ENCODE measurements at places on chromosomes 6 and 20.
A peak's percentile ranks its signal among the peaks of the same experiment; 100 is the strongest.

DNA sequence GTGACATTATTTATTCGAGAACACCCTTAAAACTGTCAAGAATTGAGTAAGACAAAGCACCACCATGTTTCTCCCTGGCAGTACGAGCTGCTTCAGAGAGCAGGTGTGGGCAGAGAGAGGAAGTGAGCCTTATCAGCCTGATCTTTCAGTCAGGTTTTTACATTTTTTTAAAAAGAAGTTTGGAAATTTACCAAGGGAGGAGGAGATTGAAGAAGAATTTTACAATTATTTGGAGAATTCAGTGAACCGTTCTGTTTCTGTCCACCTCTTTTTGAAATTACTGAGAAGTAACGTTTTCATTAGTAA lies 75.5 kb downstream of the ZDHHC14 start:
- no peak for DNase-seq

- DNase-seq, result no peak
These were observed 175.0 kb downstream of the CARMIL1 start for GRCh38 chr6:25454136-25454535.

DNA sequence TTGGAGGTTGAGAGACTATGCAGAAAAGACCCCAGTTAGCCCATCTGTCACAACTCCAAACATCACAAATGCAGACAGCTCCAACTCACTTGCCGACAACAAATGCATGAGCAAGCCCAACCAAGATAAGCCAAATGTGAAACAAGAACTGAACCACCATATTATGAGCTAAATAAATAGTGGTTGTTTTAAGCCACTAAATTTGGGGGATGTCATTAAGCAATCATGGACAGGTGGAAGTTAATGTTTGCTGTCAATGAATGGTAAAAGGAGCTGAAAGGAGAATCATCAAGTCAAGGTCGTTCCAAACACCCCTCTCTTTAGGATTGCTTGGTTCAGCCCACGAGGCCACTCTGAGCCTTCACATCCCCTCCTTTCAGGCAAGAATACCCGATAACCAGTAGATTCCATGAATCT lies 71.2 kb upstream of the PLCB4 start:
- DNase-seq, result peak; percentile 13

DNA sequence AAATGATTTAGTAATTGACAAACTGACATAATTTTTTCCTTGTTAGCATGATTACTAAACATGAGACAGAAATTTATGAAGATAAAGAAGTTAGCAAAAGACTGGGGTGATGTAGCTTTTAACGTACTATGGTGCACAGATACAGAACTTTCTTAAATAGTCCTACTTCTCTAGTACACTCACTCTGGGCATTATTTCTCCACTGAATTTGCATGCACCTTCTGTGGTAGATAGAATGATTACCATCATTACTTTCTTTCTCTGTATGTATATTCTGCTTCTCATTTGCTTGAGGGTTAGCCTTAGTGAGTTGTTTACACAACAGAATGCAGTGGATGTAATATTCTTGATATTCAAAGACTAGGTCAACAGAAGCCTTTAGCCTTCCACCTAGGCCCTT lies 173.1 kb upstream of the EPHA7 start:
- no peak for DNase-seq

DNA sequence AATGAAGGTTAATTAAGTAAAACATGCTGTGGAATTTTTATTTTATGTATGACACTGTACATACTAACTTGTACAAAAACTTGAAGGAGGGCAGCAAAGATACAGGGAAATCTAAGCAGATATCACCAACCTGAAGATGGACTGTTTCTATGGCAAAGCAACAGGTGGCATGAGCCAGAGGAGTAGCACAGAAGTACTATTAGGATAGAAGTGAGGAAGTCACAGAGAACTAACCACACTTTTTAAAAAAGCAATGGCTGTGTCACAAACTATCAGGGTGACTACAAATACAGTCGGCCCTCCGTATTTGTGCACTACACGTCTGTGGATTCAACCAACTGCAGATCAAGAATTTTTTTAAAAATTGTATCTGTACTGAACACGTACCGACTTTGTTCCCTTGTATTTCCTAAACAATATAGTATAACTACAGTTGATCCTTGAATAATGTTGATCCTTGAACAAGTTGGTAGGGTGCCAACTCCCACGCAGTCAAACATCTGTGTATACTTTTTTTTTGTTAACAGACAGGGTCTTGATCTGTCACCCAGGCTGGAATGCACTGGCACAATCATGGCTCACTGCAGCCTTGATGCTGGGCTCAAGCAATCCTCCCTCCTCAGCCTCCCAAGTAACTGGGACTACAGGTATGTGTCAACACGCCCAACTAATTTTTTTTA lies 61.0 kb downstream of the NUDT3 start:
- DNase-seq, result no peak

DNA sequence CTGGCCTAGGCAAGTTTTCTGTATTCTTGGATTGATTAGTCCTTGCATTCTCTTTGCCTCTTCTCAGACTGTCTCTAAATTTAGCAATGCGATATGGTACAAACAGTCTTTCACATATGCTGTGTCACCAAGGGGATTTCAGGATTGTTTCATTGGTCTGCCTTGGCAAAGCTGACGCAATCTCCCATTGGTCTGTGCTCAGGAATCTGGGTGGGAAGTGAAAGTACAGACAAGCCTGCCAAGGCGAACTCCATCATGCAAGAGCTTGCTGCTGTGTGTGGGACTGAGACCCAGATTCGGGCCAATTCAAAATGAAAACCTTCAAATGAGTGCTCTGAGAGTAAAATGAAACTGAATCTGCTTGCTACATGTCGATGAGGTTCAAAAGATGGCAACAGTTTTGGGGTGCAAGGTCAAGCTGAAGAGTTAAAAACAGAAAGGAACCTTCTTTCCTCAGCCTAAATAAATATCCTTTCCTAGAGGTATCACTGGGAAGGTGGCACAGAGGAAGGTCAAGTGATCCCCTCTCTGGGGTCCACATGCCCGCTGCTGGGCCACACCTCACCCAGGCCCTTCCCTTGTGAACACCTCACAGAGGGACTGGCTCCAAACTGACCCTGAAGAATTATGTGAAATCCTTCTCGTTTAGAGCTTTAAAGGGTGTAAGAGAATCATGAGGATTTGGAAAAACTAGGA lies 198.8 kb upstream of the PREP start:
- DNase-seq, result no peak

DNA sequence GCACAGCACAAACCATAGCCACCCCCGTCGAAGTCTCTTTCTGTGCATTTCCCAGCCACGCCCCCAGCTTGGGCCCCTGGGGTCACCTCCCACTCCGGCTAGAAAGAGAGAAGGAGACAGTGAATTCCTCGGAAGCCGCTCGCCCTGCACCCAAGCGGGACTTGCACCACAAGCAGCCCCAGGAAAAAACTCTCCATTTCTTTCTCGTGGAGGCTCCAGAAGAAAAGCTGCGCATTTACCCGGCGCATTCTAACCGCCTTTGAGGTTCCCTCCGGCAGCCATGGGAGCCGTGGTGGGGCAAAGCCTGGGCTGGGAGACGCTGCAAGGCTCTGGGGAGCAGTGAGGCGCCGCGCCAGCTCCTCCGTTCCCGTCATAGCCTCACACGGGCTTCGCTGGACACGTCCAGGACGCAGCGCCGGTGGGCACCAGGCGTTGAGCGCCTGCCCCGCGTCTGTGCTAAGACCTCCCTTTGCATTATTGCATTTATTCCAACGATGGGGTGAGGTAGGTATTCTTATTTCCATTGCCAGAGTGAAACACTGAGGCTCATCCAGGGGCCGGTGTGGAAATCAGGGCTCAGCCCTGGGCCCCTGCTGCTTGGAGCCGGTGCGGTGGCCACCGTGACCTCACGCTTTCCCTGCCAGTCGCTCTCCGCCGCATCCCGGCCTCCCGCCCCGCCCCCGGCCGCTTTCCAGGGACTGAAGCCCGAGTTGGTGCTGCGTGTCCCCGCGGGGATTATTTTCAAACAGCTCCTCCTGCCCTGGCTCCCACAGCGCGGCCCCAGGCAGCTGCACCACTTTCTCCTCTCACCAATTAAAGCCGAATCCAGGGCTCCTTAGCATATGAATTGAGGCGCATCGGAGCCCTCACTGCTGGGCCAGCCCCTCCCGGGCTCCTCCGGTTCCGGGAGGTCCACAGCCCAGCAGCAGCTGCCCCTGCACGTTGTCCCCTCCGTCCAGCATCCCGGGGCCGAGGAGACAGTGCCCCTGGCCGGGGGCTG lies 148.3 kb upstream of the AFDN start:
- DNase-seq, result peak; percentile 92

- no peak for DNase-seq
These were observed 56.2 kb upstream of the TBC1D7 start for GRCh38 chr6:13384506-13384905.

- no peak for DNase-seq
These were observed 7.8 kb downstream of the CCNC start for GRCh38 chr6:99560668-99561067.

DNA sequence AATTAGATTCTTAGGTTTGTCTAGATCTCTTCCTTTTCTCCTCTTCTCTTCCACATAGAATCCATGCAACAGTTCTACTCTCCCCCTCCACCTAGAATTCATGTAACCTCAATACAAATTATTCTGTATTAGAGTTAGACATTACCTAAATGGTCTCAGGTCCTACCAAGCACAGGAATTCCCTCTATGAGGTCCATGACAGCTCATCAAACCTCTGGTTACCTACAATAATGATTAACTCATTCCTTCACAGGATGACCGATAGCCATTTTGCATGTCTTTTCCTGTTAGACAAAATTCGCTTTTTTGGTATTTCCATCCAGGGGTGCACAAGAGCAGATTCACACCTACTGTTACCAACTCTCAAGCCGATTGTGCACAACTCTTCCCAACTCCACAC lies 27.4 kb upstream of the BMP2 start:
- no peak for DNase-seq

- DNase-seq, result peak; percentile 81
These were observed at the start of gene LY6G5C for GRCh38 chr6:31680226-31681134. Gene LY6G5C, minus strand, starts transcription at chr6:31681067. Its CDS starts 694 bp downstream, at chr6:31680373.

DNA sequence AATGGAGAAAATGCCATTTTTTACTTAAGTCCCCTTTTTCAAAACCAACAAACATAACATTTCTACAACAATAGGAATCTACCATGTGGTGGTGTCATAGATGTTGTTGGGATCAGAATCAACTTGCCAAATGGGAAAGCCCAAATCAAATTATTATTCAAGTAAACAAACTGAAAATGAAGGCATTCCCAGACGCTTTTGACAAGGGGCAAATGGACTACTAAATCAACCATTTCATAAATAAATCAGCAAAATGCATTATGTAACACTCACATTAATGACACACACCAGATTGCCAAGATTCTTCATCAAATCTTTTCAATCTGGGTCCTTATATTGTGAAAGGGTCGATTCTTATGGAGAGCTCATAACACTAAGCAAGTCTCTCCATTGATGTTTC lies 375.6 kb downstream of the KIF16B start:
- no peak for DNase-seq

DNA sequence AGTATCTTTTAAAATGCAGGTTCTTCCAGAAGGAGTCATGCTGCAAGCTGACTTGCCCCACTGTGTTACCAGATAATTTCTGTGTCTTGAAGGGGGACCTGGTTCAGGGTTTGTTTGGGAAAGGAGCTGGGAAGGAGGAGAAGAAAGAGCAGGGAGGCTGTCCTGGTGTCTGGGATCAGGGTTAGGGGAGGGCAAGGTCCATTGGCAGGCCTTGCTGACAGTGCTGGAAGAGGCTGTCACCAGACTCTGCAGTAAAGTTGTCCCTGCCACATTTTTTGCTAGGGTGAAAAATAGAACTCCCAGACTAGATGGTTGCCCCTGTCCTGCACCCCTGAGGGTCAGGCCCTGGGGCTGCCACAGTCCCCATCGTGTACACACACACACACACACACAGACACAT lies 14.9 kb downstream of the GLP1R start:
- DNase-seq, result no peak

DNA sequence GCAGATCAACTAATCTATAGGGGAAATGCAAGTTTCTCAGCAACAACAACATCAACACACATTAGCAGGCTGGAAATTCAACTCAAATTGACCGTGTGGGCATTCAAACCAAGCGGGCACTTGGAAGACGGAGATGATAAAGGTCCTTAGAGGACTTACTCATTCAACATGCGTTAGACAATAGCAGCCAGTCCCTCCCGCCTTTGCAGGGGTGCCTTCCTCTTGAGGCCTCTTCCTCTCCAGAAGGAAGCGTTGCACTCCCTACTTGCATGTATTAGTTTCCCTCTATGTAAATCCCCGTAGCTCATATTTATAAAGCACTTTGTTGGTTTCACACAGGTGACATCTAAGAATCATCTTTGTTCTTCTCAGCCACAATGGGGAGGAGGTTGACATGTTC lies 300.8 kb upstream of the STXBP5 start:
- no peak for DNase-seq

DNA sequence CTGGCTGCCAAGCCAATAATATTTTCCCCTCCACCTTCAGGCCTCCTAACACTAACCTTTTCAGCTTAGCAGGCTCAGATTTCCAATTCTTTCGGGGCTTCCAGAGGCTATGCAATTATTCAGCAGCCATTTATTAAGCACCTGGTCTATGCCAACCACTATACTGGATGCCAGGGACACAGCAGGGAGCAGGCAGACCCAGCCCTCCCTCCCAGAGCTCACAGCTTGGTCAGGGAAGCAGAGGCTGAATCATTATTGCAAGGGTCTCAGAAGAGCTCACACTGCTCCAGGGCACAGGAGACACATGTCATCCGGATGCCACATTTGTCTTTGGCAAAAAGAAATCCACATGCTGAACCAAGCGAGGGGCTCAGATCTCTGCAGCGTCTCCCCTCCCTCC lies 1.3 kb downstream of the BPIFB1 start:
- no peak for DNase-seq

DNA sequence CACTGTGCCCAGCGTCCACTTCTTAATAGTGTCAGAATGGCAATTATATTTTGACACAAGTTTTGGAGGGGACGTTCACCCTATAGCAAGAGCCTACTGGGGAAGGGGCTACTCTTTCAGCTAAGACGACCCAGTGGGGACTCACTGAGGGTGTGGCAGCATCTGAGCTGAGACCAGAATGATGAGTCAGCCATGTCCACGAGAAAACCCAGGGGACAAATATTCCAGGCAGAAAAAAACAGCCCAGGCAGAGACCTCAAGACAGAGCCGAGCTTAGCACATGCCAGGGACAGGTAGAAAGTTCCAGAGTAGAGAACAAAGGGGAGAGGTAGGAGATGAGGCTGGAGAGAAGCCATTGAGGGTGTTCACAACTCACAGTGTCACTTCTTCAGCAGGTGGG lies 11.2 kb downstream of the CNBD2 start:
- DNase-seq, result no peak

GRCh38 chr6:35309611-35310264 lies 12.1 kb downstream of the DEF6 start:
- DNase-seq, result no peak
